ENCODE measurements at places on chromosomes 2 and 18. TPM values are rescaled to one million over a fixed set of nuclear protein-coding genes. Genes with fewer than 3 reads are reported as not detected.

Gene IL1RN
- total RNA-seq: not detected

Gene ARHGEF4
- total RNA-seq: 38.7 TPM

Gene TOGARAM2
- total RNA-seq: under 0.01 TPM

Gene NEB
- 3.0 TPM for total RNA-seq

Gene IL36G
- not detected for total RNA-seq

Gene CD226
- total RNA-seq: 0.16 TPM

Gene DPYSL5
- 128 TPM for total RNA-seq

Gene ERFE
- total RNA-seq: 1.6 TPM

Gene TMEFF2
- total RNA-seq: 50.4 TPM

Gene RPL37A
- 3,318 TPM for total RNA-seq

Gene HOXD8
- not detected for total RNA-seq

Gene GAREM1
- 22.0 TPM for total RNA-seq

Gene ESPNL
- total RNA-seq: 0.16 TPM

Gene ME2
- total RNA-seq: 142 TPM

Gene KLF11
- total RNA-seq: 14.0 TPM

Gene TEKT4
- total RNA-seq: 0.31 TPM

Gene FOXI3
- 0.47 TPM for total RNA-seq

Gene ABCG5
- under 0.01 TPM for total RNA-seq

Gene SEH1L
- total RNA-seq: 40.1 TPM

Gene RNF144A
- total RNA-seq: 41.5 TPM

Gene KIF1A
- total RNA-seq: 219 TPM

Gene MYO3B
- 0.16 TPM for total RNA-seq

Gene SERPINB4
- not detected for total RNA-seq

Gene TLX2
- not detected for total RNA-seq

Gene POTEJ
- total RNA-seq: not detected

Gene CCL20
- not detected for total RNA-seq

Gene LINC00305
- total RNA-seq: not detected

Gene UGT1A3
- not detected for total RNA-seq

Gene DOK6
- total RNA-seq: 91.4 TPM

Gene MC2R
- not detected for total RNA-seq
